SK-N-DZ (cell line): ENCODE measurements at places on chromosomes 11 and 22.

DNA sequence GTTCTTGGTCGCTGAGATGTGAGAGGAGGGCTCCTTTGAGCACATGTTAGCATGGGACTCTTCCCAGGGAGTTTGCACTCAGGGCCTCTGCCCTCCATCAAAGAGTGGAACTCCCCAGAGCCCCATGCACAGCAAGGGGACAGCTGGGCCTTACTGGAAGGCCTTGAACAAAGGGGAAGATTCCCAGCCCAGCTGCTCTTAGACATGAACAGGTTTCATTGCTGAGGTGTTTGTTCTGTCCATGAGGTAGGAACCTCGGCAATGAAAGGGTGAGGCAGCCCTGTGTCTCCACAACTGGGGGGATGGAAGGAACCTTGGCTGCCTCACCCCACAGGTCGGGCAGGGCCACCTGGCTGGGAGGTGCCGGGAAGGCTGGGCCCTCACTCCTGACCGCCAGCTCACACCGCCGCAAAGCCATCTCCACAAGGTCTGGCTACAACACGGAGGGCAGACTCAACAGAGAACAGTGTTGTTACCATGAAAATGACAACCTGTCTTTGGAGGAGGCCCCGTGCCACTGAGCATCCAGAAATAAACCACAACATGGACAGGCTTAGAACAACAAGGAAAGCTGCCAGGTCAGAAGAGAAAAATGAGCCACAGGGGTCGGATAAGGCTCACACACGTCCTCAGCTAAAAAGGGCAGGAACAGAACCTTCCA is 3.2 kb downstream of the DERL3 start:
- DNase-seq, result no peak

DNA sequence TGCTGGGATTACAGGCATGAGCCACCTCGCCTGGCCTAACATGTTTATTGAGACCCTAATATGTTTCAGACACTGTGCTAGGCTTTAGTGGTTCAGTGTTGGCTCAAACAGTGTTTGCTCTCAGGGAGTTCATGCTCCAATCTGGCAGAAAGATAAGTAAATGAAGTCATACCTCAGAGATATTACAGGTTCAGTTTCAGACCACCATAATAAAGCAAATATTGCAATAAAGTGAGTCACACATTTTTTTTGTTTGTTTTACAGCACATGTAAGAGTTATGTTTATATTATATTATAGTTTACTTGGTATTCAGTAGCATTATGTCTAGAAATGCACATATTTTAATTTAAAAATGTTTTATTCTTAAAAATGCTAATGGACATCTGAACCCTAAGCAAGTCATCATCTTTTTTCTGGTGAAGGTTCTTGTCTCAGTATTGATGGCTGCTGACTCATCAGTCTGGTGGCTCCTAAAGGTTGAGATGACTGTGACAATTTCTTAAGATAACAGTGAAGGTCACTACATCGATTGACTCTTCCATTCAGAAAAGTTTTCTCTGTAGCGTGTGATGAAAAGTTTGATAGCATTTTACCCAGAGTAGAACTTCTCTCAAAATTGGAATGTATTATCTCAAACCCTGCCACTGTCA is 243.0 kb upstream of the ANO5 start:
- DNase-seq, result no peak

GRCh38 chr11:123063826-123064657 is 2.1 kb upstream of the HSPA8 start:
- DNase-seq, result no peak

DNA sequence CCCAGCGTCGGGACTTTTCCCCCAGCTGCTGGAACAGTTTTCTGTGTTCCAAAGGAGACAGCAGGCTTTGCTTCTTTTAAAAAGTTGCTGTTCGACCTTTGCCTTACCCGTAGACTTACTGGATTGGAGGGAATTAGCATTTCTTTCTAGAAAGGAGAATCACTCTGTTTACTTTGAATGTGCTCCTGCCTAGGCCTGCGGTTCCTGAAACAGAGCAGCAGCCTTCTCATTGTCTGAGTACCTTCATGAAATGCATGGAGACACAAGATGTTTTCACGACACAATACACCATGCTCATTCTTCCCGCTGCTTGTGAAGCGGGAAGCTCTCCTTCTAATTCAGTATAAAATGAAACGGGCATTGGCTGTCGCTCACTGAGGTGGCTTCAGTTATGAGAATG is 196.2 kb downstream of the TBC1D22A start:
- DNase-seq, result no peak

GRCh38 chr22:49925525-49926128 is 7.2 kb downstream of the CRELD2 start:
- DNase-seq, result no peak

DNA sequence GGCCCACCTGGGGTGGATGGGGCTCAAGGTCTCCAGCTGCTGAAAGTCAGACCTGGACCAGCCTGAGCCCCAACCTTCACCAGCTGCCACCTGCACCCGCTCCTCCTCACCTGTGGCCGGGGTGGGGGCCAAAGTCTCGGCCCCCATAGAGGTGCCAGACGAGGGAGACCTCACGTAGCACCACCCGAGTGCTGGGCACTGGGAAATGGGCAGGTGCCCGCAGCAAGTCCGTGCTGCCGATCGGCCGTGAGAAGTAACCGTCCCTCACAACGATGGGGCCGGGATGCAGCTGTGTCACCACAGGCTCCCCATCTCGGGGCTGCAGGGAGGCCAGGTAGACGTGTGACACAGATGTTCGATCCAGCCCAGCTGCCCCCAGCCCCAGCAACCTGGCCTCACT is 16.2 kb downstream of the ATG2A start:
- DNase-seq, result no peak

DNA sequence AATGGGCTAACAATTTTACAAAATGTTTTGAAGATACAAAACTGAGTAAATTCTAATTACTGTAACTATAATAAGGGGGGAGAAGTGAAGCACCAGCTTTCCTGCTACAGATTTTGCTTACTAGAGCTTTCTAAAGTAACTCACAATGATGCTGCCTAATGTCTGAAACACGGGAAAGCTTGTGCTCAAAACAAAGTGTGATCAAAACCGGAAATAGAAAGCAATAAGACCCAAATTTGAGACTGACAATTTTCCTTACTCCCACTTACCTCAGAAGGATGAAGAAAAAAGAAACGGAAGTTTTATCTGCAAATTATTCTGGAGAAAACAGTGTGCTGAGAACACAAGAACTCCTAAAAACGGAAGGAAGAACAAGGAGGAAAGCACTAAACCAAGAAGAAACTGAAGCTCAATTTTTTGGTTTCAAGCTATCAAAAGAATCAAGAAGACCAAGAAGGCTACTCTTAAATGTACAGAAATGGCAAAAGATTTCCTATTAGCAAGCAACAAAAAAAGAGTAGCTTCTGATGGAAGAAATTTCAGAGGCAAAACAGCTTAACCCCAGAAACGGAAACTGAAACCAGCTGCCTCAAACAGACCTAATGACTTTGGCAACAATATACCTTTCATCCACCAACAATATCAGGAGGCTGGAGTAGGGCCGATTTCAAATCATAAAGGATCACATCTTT is 33.4 kb downstream of the AMBRA1 start:
- no peak for DNase-seq

- no peak for DNase-seq
These were observed 23.9 kb downstream of the NEFH start for GRCh38 chr22:29503811-29504372.

GRCh38 chr22:17921871-17922821 is 102.2 kb downstream of the MICAL3 start:
- no peak for DNase-seq

GRCh38 chr11:88814076-88814475 is 251.7 kb downstream of the GRM5 start:
- DNase-seq, result no peak

GRCh38 chr11:33317662-33318061 is 60.5 kb downstream of the HIPK3 start:
- no peak for DNase-seq

GRCh38 chr11:72972496-72973128 is 158.4 kb downstream of the ATG16L2 start:
- DNase-seq, result no peak

GRCh38 chr11:76587820-76588454 is 82.6 kb downstream of the LRRC32 start:
- DNase-seq, result no peak

GRCh38 chr11:21640491-21640890 is 552.4 kb upstream of the ANO5 start:
- DNase-seq, result no peak

GRCh38 chr11:77487790-77488189 is 13.9 kb upstream of the PAK1 start:
- DNase-seq, result no peak

DNA sequence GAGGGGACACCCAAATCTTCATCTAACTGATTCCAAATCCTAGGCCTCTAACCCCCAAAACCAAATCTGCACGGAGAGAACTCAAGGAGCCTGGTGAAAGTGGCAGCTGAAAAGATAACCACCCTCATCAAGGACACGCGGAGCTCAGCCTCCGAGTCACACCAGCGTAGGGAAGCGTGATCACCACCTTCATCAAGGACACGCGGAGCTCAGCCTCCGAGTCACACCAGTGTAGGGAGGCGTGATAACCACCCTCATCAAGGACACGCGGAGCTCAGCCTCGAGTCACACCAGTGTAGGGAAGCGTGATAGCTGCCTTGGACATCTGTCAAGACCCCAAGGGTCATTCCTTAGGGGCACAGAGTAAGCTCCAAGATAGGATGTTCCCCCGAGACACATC is 29.3 kb upstream of the SYT8 start:
- DNase-seq, result no peak

DNA sequence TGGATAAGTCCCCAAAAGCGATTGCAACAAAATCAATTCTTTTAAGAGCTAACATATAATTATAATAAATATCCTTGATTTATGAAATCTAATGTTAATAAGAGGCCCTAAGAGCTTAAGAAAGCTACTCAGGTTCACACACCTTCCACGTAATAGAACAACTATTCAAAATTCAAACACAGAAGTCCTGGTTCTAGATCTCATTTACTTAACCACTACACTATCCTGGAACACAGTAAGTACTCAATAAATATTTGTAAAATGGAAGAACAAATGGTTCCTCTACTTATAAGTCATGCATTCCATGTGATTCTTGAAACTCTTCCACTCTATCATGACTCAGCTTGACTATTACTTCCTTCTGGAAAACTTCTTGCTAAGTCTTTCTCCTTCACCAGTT is 268.2 kb downstream of the FAM181B start:
- DNase-seq, result no peak

DNA sequence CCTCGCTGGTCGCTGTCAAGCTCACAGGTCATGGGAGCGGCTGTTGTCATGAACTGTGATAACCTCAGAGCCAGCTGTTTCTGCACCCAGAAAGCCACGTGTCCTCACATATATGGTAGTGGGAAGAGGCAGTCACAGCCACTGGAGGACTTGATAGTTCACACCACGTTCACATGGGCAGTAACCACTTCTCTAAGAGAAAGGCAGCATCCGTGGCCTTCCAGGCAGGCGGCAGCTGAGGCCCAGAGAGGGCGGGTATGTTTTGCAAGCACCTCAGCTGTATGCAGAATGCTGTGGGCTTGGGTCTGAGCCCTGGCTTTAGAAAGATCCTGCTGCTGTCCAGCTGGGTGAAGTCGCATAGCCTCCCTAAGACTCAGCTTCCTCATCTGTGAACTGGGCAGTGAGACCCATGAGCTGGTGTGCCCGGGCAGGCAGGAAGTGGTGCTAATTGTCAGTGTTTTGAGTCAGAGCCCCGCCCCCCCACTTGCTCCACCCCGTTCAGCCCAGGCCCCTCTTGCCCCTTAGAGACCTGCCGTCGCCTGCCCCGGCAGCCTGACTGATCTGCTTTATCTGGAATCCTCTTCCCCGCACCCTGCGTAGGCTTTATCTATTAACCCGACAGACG is 13.3 kb downstream of the TTC38 start:
- DNase-seq, result no peak

DNA sequence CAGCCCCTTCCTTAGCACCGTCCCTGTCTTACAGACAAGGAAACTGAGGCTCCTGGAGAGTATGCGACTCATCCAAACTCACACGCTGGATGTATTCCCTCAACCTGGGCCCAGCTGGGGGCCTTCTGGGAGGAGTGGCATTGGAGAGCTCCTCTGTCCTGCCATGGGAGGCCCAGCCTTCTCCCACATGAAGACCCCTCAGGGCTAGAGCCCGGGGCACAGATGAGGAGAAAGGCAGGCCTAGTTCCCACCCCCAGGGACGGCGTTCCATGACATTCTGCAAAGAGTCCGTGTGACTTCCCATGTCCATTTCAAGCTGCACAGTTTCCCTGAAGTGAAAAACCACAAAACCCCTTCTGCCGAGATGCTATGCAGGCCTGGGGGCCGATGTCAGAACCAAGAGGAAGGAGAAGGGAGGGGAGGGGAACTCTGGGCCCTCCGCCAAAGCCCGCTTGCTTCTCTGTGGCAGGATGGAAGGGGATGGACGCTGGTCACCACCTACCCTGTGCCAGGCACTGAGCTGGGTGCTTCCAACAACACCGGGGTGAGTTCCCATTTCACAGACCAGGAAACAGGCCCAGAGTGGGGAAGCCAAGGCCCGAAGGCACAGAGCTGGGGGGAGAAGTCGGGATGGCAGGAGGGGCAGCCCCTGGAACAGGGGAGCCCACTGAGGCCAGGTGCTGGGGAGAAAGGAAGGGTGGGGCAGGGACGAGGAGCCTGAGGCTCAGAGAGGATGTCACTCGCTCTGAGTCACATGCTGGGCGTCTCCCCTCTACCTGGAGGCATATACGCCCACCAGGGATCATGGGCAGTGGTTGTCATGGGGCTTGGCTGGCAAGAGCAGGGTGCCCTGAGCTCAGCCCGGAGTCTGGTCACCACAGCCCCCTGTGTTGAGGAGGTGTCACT is 15.7 kb downstream of the RAC2 start:
- no peak for DNase-seq

DNA sequence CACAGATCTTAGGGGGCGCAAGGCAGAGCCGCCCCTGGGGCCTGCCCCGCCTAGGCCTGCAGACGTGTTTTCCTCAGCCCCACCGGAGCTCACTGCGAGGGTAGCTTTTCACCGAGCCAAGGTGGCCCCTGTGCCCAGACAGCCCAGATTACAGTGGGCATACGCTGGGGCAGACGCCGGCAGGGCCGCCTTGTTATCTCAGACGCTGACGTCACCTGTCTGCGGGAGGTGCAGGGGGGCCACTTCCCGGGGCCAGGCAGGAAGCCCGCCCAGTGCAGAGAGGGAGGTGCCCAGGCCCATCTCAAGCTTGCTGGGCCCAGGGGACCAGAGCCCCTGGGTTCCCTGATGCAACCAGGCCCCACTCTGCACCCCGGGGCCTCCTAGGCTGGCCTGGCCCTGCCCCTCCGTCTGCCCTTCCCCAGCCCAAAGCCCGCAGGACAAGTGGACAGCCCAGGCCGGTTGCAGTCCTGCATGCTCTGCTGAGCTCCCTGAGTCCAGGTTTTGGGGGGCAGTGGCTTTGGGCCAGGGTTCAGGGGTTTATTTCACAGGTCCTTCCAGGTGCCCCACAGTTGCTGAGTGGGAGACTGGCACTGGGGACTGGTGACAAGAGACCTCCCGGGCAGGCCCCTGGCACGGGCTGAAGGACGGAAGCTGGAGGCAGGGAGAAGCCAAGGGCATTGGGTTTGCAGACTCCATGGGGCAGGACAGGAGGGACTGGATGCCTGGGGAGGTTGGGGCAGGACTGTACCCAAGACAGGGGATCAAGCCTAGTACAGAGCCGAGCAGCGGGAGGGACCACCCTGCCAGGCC is 38.6 kb downstream of the IGF2 start:
- no peak for DNase-seq
